CD4-positive, alpha-beta T cell treated with Interleukin-10 for 1 hour (primary cell): ENCODE measurements at places on chromosomes 7 and 10.

DNA sequence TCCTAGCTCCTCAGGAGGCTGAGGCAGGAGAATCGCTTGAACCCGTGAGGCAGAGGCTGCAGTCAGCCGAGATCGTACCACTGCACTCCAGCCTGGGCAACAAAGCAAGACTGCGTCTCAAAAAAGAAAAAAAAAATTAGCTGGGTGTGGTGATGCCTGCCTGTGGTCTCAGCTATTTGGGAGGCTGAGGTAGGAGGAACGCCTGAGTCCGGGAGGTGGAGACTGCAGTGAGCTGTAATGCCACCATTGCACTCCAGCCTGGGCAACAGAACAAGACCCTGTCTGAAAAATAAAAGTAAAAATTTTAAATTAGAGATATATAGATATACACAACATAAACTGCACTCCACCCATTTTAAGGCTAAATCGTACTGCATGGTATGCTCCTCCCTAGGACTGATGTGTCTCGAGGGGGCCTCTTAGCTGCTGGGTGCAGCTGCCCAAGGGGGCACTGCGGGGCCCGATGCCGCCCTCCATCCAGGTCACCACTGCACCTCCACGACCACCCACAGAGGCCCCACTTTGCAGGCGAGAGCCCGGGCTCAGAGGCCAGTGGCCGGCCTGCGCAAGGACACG, 40.9 kb upstream of the FOXK1 start:
- no peak for DNase-seq

GRCh38 chr10:117617659-117618058, 75.1 kb downstream of the EMX2 start:
- no peak for DNase-seq

DNA sequence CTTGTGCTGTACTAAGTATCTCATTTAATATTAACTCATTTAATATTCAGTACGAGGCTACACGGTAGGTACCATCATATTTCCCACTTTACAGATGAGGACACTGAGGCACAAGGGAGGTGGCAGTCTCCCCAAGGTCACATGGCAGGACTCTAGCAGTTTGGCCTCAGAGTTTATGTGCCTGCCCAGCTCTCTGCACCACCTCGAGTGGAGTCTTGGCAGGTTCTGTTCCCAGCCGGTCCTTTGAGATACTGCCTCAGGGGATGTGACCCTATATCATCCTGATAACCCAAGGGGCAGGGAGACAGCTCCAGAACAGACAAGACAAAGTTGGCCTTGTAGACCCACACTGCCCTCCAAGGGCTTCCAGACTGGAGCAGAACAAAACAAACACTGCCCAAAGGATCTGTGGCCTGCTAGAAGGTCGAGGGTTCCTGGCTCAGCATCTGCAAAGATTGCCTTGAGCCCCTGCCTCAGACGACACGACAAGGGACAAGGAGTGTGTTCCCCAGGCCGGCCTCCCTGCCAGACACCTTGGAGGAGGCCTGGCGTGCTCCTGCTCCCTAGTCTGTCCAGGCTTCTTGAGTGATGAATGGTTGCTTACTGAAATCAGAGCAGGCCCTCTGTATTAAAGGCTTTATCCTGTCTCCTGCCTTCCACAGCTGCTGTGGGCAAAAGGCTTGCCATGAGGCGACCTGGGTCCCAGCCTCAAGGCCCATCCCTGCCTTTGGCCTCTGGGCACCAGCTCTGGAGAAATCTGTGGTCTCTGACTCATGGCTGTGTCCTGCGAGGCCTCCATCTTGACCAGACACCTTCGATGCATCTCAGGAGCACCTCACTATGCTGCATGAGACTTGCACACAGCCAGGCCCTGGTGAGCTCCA, 3.9 kb upstream of the PWWP2B start:
- DNase-seq: no peak

GRCh38 chr7:109696723-109697122, 1127.0 kb downstream of the DNAJB9 start:
- DNase-seq: no peak

DNA sequence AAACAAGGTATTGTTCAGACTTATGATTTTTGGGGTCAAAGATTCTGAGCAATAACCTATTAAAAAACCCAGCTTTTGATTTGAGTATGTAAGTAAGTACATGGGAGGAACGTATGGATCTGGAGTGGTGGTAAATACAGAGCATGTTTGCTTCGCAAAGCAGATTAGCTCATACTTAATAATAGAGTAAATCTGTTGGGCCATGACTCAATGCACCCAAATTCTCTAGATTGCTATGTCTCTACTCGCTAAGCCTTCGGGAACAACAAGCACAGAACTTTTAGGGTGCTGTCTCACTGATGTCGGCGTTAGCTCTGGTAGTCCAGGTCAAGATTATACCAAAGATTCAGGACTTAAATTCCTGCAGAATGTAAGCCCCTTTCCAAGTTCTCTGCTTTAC, 807 bp upstream of the MINPP1 start:
- no peak for DNase-seq

GRCh38 chr7:388961-389701, 99.2 kb downstream of the FOXL3 start:
- no peak for DNase-seq

GRCh38 chr10:18409599-18410397, 241.6 kb downstream of the NSUN6 start:
- no peak for DNase-seq

DNA sequence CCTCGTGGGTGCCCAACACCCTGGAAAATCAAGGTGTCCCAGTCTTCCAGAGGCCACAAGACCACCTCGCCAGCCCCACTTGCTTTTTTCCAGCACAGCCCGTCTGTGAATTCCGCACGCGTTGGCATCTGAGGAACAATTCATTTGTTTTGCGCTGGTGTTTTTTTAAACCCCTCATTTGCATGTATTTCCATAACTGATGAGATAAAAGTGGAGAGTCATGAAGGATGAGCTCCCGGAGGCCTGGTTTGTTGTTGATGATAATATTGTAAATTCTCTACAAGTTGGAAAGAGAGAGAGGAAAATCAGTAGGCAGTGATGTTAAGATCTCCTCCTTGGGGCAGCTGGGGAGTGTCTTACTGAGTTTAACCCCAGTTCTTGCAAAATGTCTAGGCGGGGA, 34.6 kb downstream of the SLC29A3 start:
- no peak for DNase-seq

GRCh38 chr7:122256046-122256445, 48.5 kb downstream of the FEZF1 start:
- DNase-seq: no peak

DNA sequence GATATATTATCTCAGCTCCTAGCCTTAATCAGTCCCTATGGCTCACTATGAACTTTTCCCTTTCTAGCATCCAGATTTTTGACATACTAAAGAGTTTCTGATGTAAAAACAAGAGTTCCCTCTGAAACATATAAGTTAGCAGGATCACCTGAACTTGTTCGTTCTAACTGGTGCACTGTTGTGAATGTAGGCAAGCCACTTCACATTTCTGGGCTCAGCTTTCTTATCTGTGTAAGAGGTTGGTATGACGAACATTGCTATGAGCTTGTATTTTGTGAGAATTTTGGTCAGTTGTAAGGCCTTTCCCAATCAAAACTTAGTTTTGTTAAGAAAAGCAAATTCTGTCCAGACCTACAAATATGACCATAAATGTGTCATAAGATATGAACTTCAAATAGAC, 46.1 kb downstream of the MAGI2 start:
- no peak for DNase-seq

DNA sequence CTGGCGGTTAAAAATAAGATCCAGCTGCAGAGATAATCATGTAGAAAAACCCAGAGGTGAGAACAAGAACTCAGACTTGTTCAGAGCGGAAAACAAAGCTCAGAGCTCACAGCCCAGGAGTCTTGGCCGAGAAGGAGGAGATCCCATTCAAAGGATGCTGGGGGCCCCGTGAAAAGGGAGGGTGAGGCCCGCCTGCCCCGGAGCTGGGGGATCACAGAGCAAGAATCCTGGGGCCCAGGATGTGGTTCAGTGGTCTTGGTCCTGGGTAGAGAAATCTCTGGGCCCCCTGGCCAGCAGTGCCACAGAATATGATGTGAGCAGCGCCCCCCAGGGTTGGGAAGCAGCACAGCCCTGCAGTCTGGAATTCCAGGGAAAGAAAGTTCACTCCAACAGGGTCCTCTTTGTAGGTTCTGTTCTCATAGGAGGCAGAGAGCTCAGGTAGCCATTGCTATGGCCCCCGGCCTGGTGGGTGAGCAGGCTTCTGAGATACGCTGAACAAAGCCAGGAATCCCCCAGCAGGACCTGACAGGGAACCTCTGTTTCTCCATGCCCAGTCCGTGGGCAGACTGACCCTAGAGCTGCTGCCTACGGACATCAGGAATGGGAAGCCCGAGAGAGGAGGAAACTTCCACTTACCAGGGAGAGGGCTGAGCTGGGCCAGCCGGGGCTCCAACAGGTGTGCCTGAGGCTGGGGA, 77.7 kb upstream of the GNA12 start:
- no peak for DNase-seq

DNA sequence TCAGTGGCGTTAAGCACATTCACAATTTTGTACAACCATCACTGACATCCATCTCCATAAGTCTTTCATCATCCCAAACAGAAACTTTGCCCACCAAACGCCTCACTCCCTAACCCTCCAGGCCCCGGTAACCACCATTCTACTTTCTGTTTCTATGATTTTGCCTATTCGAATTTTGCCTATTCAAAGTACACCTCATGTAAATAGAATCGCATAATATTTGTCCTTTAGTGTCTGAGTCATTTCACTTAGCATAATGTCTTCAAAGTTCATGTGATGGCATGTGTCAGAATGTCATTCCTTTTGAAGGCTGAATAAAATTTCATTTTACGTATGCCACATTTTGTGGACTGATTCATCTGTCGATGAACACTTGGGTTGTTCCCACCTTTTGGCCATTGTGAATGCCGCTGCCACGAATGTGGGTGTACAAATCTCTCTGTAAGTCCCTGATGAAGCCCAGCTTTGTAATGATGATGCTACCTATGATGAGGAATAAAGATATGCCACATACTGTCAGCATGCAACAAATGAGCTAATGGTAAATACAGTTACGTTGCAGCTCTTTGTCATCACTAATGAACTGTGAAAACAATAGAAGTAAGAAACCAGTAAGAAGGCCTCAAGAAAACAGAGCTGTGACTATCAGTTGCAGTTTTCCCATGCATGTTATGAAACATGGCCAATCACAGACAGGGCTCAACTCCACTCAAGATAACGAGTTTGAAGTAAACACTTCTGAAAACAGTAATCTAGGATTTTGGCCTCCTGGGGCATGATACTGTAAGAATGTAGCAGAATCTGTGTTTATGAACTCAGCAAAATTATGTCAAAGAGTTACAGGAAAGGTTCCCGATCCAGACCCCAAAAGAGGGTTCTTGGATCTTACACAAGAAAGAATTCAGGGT, 120.0 kb downstream of the ADAM12 start:
- DNase-seq: no peak

DNA sequence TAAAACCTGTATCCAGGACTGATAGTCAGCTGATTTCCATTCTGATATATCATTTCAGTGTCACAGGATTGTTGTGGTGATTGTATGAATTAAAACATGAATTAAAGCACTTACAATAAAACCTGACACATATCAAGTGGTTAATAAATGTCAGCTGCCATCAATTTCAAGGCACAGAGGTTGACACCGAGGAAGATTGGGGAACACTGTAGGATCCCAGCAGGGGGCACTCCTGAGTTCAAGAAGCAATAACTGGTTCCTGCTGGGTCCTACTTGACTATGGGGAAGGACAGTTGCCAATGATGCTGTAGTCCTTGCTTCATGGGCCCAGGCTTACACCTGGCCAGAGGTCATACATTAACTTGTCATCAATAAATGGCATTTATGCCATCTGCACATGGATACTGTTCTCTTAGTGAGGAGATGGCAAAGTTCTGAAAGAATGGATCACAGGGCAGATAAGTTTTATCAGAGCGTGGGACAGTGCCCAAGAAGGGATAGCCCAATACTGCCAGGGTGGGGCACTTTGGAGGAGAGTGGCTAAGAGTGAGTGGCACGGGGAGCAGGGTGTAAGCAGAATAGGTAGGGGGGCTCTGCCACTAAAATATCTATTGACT, 24.1 kb downstream of the FZD1 start:
- DNase-seq: no peak

- no peak for DNase-seq
Measured at GRCh38 chr10:1240341-1240775, 184.2 kb downstream of the WDR37 start.

DNA sequence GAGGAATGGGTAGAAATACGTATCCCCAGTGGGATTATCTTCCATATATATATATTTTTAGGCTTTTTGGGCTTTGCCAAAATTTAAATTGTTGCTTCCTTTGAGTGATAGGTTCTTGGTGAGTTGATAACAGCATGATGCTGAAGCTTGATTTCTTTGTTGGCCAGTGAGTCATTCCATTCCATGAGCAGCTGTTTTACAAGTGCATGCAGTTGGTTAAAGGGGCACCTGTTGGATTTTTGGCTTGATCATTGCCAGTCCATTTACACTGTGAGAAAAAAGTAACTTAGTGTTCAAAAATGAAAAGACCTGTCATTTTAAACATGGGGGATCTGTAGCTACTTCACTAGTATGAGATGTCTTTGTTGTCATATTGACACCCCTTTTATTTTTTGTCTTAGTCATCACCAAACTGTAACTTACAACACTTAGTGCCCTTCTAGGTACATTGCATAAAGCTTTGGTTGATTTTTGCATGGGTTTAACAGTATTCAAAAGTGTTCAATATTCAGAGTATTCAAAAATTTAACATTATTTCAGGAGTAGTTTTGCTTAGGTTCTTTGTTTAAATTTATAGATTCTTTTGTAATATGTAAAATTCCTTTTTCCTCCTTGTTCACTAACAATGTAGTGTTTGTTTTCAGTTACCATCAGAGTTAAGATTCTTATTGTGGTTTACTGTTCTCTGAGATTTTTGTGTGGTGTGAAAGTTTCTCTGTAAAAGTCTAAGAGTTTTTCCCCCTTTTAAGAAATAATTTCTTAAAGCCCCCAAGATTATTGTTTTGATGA, 8.8 kb downstream of the AKAP9 start:
- no peak for DNase-seq

DNA sequence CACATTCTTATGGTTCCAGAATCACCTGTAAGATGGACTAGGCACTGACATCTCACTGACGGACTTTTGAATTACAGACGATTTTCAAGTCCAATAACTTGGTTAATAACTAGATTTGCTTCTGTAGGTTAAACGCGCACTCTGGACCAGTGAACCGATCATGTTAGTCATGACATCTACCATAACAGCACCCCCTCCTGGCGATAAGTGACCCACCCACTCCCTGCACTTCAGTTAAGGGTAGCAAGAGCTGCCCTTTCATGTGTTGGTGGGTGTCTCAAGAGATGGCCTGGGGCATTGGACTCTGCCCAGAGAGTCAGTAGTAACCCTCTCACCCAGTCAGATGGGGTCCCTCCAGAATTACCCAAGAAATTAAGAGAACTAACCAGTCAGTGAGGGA, 12.9 kb downstream of the GRM8 start:
- DNase-seq: no peak

- no peak for DNase-seq
Measured at GRCh38 chr7:148419856-148420832, 170.4 kb upstream of the C7orf33 start.
